Substantia nigra (tissue), 51 donors: ENCODE measurements at places on chromosomes 6 and 20.

DNA sequence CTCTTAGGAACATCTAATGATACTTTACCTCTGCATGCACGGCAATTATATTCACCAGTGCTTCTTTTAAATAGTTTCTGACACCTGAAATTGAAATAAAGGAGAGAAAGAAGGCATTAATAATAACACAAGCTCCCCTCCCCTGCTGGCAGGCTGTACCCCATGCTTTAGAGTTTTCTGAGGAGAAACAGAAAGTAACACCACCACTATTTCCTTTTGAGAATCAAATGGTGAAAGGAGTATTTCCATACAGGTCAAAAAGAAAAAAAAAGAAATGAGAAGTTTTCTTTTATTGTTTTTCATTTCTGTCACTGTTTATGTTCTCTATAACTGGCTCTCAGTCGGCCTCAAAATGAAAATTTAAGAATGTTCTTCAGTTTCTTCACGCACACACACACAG, 108.1 kb downstream of the IRF4 start:
- no peak for DNase-seq

GRCh38 chr6:34246563-34247391, 2.0 kb downstream of the SMIM29 start:
- DNase-seq: no peak

GRCh38 chr6:22471746-22472145, 97.6 kb upstream of the HDGFL1 start:
- no peak for DNase-seq

DNA sequence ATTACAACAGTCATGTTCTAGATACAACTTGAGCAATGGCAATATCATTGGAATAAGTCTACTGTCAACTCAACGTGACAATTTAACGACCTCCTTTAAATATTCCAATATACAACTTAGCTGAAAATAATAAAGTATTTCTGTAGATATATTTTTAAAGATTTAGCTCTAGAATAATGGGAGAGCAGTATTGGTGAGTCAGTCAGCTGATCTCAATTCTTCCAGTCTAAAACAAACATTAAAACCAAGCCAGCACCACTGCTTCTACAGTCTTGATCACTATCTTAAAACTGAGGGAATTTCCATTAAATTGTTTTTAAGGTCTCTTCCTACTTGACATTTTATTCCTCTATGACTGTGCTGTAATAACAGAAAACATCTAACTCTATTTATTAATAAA, 38.2 kb downstream of the NOL7 start:
- no peak for DNase-seq

- DNase-seq: no peak
Measured at GRCh38 chr6:87687296-87687695, 14.7 kb downstream of the AKIRIN2 start.

GRCh38 chr6:55636406-55637102, 57.6 kb upstream of the HMGCLL1 start:
- DNase-seq: no peak

GRCh38 chr6:4676016-4676415, 100.2 kb upstream of the CDYL start:
- no peak for DNase-seq

- DNase-seq: no peak
Measured at GRCh38 chr6:130215526-130215925, 7.2 kb downstream of the SAMD3 start.

DNA sequence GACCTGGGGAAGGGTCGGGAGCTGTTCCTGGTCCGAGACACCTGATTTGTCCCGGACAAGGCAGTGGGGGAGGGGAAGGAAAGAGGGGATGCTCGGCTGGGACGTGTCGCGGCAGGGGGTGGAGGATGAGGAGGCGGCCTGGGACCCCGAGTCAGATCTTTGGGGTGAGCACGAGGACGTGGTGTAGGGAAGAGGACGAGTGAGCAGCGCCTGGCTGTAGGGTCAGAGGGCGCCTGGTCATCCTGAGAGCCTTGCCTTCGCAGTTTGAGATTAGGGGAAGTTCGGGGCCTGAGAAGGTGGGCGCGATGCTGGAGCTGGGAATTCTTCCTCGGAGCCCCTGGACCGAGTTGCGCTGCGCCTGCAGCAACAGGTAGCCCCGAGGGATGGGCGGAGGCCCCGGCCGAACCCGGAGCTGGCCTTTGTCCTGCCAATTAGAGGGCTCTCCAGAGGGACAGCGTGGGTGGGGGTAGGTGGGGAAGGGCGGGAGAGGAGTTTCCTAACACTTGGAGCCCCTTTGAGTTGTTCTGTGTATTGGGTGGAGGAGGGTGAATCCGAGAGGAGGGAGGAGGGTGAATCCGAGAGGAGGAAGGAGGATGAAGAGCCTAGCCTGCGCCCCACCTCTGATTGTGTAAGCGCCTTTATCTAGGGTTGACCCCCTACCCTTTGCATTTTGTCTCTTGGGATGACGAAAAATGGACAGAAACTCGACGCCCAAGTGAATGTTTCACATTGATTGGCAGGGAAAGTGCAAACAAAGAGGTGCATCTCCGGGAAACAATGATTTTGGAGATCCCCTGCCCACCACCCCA, 72.0 kb downstream of the SOX4 start:
- no peak for DNase-seq
